ENCODE measurements at places on chromosomes 7 and 10.

DNA sequence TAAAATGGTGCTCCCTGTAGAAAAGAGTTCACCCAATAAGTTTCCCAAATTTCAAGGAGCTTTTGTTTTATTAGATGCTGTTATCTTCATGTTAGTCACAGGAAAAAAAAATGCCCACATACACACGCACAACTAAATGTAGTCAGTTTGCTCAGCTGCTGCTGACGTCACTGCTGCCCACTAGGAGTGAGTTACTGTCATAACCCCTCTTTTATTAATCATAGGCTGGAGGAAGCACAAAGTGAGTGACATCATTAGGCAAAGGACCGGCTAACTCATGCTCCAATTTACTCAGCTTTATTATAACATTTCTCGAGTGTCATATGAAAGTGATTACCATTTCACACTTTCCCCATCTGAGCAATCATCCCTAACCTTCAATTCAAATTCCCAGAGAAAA lies 6.7 kb upstream of the INHBA start:
- no peak for ATAC-seq

GRCh38 chr7:34236839-34237492 lies 331.6 kb downstream of the BMPER start:
- no peak for ATAC-seq

DNA sequence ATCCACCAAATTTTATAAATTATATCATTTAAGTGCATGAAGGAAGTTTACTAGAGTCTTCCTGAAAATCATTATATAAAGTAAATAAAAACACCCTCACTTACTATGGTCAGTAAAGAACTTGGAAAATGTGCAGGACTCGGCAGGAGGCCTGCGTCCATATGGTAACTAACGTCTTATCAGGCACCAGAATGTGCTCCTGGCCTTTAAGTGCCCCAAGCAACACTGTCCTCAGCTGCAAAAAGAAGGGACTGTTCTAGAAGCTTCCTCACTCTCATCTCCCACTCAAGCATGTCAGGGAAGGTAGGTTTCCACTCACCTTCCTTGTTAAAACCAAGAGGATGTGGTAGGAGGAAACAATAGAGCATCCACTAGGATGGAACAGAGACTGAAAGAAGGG lies 11.3 kb downstream of the SFMBT2 start:
- no peak for ATAC-seq

DNA sequence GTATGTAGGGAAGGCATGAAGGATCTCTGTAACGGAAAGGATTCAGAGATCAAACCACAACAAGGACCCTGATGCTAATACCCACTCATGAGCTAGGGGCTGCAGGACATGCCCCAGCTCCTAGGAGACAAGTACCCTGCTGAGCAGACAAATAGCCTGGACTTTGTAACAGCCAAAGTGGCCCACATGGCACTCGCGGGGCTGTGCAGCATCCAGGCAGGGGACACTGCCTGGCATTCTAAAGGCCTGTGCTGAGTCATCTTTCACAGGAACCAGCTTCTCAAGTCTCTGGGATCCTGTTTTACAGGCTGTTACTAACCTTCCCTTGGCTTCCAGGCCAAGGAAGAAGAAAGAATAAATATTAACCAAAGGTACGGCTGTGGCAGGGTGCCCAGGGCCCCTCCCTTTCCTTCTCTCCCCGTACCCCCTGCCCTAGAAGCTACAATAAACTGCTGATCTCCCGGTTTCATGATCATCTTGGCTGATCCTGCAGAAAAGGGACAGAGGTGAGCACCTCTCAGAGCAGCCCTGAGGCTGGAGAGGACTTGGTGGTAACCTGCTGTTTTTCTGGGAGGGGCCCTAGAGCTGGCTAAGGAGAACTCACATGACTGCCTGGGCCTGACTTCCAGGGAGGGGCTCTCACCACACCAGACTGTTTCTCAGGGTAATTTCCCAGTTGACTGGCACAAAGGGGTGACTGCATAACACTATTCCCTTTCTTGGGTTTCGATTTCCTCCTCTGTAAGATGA lies 4.2 kb upstream of the RPEL1 start:
- no peak for ATAC-seq

DNA sequence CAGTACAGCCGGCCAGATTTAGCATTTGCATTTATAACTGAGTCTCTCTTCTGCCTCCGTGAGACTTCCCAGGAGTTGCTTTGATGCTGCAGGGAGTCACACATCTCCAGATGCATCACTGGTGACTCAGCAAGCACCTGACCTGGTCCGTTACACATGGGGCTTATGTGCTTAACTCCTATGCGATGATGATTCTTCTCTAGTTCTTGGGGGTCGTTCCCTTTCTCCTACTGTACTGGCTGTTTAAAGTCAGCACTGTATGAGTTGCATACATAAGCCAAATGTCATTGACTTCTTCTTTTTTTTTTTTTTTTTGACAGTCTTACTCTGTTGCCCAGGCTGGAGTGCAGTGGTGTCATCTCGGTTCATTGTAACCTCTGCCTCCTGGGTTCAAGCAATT lies 13.0 kb upstream of the AKR1E2 start:
- ATAC-seq, result peak; percentile 49

DNA sequence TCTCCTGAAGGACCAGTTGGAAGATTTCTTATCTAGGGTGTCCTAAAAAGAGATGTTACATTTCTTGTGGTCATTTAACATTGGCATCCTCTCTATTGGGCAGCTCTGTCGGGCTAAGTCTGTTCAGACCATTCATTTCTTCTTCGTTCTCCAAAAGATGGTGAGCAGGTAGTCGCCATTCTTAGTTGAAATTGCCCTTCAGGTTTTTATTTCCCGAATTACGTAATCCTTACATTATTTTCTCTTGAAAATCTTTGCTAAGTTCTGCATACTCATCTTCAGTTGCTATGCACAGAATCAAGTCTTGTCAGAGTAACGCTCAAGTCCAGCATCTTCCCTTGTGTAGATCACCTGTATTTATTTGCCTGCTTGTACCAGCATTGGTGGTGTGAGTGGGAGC lies 53.6 kb downstream of the DAGLB start:
- ATAC-seq, result no peak

DNA sequence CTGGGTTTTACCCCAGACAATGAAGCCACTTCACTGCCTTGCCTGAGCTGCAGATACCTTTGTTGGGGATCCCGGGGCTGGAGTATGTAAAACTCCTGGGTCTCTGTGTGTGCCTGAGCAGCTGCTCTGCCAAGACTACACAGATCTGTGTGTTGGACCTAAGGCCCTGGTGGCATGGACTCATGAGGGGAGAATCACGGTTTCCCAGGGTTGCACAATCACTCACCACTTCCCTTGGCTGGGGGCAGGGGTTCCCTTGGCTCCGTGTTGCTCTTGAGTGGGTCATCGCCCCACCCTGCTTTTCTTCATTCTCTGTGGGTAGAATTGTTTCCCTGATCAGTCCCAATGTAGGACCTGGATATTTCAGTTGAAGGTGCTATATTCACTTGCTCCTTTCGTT lies 13.9 kb upstream of the TBATA start:
- no peak for ATAC-seq

DNA sequence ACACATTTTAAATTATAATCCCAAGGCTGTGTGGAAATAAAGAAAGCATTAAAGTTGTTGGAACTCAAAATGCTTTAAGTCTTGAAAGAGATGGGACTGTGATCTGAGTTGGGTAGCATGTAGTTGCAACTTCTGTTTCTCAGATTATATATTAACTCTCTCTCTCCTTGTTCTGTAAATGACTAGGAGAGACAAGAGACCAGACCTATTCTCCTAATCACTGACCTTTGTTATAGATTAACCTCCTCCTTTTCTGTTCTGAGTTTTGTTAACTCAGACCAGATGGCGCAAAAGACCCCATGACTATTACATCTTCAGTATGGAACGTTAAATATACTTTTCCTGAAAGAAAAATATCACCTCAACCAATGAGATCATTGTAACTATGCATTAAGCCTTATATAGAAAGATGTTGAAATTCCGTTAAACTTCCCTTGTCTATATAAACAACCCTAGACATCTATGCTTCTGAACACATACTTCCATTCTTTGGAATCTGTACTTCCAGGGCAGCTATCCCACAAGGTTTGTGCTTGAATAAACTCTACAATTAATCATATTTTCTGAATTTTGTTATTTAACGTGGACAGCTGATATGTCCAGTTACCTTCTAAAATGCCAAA lies 143.5 kb upstream of the TRIM24 start:
- ATAC-seq, result no peak

DNA sequence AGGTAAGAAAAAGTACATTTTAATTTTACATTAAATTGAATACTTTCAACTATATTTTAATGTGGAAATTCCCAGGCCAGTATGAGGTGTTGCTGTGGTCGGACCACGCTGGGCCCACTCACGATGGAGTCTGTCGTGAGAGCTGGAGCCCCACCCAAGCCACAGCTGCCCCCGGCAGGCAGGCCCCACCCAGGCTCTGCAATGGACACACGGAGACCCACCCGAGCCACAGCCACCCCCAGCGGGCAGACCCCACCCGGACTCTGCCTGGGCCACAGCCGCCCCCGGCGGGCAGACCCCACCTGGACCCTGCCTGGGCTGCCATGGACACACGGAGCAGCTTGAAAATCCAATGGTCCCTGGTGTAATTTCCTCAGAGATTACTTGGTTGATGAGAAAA lies 141.3 kb downstream of the PTPRN2 start:
- ATAC-seq, result no peak

- no peak for ATAC-seq
These were observed 147.6 kb upstream of the TMEM168 start for GRCh38 chr7:112937651-112938415.

- ATAC-seq, result no peak
These were observed 610.8 kb downstream of the GATA3 start for GRCh38 chr10:8665322-8665721.

DNA sequence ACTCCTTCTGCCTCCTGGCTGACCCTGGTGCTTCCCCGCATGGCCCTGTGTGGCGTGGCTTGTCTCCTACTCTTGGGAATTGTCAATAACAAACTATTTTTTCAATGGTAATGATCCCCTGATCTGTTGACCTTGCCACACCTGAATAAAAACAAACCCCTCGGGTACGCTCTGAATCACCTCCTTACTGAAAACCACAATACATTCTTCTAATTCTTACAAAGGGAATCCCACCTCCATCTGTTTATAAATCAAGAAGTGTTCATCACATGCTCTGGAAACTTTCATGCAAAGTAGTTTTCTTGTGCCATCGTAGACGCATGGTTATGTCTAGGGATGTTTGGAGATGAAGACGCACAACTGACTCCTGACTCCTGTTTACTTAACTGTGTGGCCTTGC lies 245.8 kb downstream of the FRMD4A start:
- ATAC-seq, result no peak

DNA sequence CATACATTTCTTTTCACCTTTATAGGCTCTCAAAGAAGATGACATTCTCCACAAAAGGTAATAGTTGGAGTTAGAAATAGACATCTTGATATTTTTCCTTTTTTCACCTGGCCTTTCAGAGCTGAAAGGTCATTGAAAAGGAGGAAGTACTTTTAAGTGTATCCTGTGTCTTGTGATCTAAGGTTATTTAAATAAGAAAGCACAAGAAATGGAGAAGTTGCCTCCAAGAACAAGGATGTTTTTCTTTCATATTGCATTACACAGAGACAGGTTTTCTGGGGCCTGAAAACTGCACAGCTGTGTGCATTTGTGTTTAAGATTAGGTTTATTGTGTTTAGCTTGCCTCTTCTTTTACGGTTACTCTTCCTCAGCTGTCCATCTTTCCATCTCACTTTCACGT lies 103.4 kb upstream of the SEMA3D start:
- ATAC-seq, result no peak

- no peak for ATAC-seq
These were observed 113.4 kb downstream of the VPS41 start for GRCh38 chr7:38795593-38795992.

DNA sequence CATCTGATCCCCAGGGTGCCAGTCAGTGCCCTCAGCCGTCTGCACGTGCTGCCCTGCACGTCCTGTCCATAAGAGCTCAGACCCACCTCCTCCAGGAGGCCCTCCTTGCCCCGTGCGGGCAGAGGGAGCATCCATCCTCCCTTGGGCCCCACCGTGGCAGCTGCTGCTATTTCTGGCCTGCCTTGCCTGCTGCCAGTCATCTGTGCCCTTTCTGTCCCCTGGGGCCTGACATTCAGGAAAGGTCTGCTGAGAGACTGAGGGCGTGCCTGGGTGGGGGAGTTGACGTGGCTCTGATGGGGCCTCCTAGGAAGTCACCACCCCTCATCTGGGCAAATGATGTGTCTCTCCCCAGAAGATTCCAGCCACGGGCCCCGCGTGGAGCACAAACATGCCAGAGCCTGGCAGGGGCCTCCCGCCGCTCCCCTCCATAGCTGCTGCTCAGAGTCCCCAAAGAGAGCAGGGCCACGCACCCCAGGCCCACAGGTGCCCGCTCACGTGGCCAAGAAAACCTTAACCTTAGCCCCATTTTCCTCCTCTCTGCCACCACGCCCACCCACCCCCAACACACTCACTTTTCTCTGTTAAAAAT lies 21.8 kb downstream of the DPYSL4 start:
- no peak for ATAC-seq

- no peak for ATAC-seq
These were observed 59.7 kb downstream of the GPR85 start for GRCh38 chr7:113026941-113027340.

- no peak for ATAC-seq
These were observed 210.1 kb downstream of the JCAD start for GRCh38 chr10:29849126-29849833.

DNA sequence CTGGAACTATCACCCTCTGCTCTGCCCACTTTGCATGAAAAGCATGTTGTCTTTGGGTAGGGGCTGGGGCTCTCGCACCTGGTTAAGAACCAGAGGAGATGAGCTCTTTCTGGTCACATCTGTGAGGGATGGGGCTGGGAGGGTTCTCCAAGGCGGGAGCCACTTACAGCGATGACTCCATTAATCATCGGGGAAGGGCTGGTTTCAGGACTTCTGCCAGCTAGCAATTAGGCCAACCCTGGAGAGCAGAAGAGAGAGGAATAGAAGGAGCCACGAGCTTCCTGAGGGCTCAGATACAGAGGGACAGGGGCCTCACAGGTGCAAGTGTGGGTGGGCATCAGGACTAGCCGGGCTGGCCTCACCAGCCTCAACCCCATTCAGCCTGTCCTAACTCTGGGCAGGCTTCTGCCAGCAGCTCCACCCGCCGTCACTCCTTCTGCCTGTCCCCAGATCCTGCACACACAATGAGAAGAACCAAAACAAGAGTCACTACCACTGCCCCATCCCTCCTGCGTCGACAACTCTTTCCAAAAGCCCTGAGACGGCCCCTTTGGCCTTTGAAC lies 8.4 kb downstream of the AQP1 start:
- no peak for ATAC-seq

GRCh38 chr10:24208661-24209431 lies at the start of gene KIAA1217:
Gene KIAA1217 (plus strand): TSS chr10:24209138. CDS start chr10:24209194, 56 bp downstream.
- ATAC-seq, result peak; percentile 29

DNA sequence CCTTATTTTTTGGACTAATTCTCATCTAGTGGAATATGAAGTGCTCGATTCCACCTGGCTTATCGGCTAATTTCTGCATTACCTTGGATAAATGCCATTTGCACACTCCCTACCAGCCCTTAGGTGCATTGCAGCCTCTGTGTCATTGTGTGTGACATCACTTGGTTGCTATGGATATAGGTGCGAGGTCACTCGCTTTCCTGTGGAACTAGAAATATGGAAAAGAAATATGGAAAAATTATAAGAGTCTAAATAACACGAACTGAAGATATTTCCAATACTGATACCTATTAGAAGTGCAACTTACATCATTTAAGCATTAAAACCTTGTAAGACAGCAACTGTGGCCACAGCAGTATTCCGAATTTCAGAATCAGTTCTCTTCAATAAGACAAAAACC lies 2.0 kb downstream of the YWHAG start:
- no peak for ATAC-seq

- ATAC-seq, result no peak
These were observed 685.2 kb downstream of the REEP3 start for GRCh38 chr10:64206409-64206808.

Data from activated T-helper 17 cell treated with anti-CD3 and anti-CD28 coated beads, Interleukin-2, amount 50 U/mL, for 72 hours (primary cell).